Testis (tissue), 5 donors: ENCODE measurements at places on chromosomes 12 and 14. TPM values are rescaled to one million over a fixed set of nuclear protein-coding genes. Genes with fewer than 3 reads are reported as not detected.

GRCh38 chr12:70576341-70577282 lies 60.6 kb downstream of the PTPRB start:
- DNase-seq = peak; percentile 20

GRCh38 chr12:121939186-121939585 lies 20.8 kb downstream of the CFAP251 start:
- no peak for DNase-seq

DNA sequence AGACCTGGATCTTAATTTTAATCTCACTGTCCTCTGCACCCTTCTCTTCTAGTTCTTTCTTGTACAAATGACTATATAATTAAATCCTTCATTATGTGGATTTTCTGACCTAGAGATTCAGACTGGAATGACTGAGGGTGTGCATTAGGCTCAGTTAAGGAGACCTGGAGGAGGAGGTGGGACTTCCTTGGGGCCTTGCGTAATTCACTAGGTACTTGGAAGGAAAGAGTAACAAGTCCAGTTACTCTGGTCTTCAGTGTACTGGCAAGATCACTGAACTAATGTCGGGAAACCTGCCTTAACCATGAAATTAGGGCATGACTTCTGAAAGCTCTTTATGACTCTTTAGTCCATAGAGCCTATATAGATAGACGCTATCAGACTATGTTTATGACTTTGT lies 441.4 kb downstream of the EGLN3 start:
- no peak for DNase-seq

- DNase-seq = no peak
Measured at GRCh38 chr14:56585461-56586084, 6.0 kb downstream of the TMEM260 start.

DNA sequence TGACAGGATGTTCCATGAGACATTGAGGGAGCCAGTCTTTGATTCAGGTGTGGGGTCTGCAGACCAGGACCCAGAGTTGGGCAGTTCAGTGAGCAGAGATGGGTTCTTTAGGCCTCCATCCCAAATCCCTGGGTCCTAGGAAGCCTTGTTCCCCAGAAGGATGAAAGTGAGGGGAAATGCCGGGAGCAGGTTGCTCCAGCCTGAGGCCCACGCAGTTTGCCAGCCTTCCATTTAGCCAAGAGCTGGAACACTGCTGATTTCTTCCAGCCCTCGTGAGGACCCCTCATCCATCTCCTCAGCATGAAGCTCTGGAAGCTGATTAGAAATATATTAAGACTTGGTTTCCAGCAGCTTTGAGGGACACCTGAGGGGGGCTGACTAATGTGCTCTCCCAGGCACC lies 12.1 kb downstream of the C14orf132 start:
- DNase-seq = no peak

GRCh38 chr12:67773896-67774295 lies 125.4 kb downstream of the DYRK2 start:
- no peak for DNase-seq

- DNase-seq = no peak
Measured at GRCh38 chr12:72274931-72275330, 2.8 kb downstream of the TRHDE start.

DNA sequence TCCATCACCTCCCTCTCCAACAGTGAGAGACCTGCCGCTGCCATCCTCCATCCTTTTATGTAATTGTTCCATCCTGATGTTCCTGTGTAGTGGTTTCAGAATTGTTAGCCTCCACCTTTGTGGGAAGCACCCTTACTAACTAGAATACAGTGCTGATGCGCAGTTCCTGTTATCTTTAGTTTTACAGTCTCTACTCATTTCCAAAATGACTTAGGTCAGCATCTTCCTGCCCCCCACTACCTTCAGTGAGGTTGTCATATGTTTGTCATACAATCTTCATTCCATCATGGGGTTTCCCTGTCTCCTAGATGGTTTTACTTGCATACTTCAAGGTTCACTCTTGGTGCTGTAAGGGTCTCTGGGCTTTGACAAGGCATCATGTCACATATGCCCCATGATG lies 69.8 kb downstream of the EML1 start:
- no peak for DNase-seq

GRCh38 chr14:73463411-73463810 lies 5.1 kb upstream of the NUMB start:
- DNase-seq = no peak

GRCh38 chr14:100438678-100439592 lies 115.8 kb downstream of the SLC25A47 start:
- DNase-seq = no peak

- peak; percentile 55 for DNase-seq
Measured at GRCh38 chr12:122081697-122082221, 3.2 kb downstream of the MLXIP start.

DNA sequence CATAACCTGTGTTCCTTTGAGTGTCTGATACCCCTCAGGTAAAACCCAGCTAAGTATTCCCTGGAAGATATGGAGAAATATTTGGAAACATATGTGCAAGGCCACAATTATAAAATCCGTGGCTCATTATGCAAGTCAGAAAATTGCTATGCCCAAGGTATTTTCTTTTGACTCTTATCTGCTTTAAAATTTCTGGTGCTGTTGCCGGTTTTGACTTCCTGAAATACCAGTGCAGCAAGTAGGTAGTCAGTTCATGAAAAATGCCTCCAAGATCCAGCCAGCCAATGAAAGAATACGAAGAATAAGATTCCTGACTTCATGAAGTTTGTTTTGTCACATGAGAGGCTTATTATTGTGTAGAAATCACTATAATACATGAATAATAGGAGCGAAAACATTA lies 20.2 kb upstream of the FUT8 start:
- DNase-seq = no peak

The RIMBP2 gene
- polyA plus RNA-seq = 8.7 TPM

The SLCO1C1 gene
- 2.6 TPM for polyA plus RNA-seq

The FOXG1 gene
- polyA plus RNA-seq = 9.0 TPM

The IL26 gene
- polyA plus RNA-seq = not detected

The FAM216A gene
- 110 TPM for polyA plus RNA-seq
